ENCODE measurements at places on chromosomes 3 and 15. TPM values are rescaled to one million over a fixed set of nuclear protein-coding genes. Genes with fewer than 3 reads are reported as not detected.

The CCR9 gene
- total RNA-seq, result 0.09 TPM

The PRSS50 gene
- total RNA-seq, result 0.80 TPM

The CNTN4 gene
- 1.5 TPM for total RNA-seq

The MUC20 gene
- 17.9 TPM for total RNA-seq

GRCh38 chr3:117696851-117697407 lies 987.4 kb downstream of the TUSC7 start:
- no peaks in the 10 kb centered on the region for H3K4me1 ChIP-seq
- H3K27me3 ChIP-seq, result no peaks in the 10 kb centered on the region
- DNase-seq, result no peak
- no peak overlapping the region for H3K4me3 ChIP-seq
- no peak overlapping the region for H3K27ac ChIP-seq
- no peaks in the 10 kb centered on the region for H3K36me3 ChIP-seq
